ENCODE measurements at places on chromosomes 5 and 9.
A peak's percentile ranks its signal among the peaks of the same experiment; 100 is the strongest.

GRCh38 chr5:108212775-108213346 is 169.0 kb downstream of the FBXL17 start:
- no peak for DNase-seq

- no peak for DNase-seq
These were observed 363.0 kb downstream of the CDH10 start for GRCh38 chr5:24281818-24282217.

- no peak for DNase-seq
These were observed 72.7 kb downstream of the GHR start for GRCh38 chr5:42495914-42496313.

DNA sequence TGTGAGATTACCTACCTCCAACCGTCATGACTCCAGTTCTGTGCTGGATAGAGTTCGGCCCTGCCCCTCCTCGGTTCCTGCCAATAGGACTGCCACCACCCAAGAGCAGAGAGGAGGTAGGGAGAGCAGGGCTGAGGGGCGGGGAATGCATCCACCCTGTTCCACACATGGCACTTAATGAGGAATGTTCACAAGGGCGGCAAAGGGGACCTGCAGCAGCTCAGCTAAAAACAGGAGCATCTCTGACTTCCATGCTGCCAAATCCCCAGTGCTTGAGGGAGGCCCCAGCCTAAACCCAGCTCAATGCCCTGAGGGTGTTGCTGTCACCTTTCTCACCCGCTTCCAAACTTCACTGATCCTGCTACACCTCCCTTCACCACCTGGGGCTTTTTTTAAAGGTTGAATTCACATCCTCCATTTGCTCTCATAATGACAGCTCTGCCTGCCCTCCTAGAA is 7.8 kb upstream of the DELE1 start:
- no peak for DNase-seq

GRCh38 chr9:132669319-132669697 is 475 bp downstream of the DDX31 start:
- peak; percentile 7 for DNase-seq

GRCh38 chr5:169356811-169357210 is 55.9 kb upstream of the SLIT3 start:
- DNase-seq, result no peak

DNA sequence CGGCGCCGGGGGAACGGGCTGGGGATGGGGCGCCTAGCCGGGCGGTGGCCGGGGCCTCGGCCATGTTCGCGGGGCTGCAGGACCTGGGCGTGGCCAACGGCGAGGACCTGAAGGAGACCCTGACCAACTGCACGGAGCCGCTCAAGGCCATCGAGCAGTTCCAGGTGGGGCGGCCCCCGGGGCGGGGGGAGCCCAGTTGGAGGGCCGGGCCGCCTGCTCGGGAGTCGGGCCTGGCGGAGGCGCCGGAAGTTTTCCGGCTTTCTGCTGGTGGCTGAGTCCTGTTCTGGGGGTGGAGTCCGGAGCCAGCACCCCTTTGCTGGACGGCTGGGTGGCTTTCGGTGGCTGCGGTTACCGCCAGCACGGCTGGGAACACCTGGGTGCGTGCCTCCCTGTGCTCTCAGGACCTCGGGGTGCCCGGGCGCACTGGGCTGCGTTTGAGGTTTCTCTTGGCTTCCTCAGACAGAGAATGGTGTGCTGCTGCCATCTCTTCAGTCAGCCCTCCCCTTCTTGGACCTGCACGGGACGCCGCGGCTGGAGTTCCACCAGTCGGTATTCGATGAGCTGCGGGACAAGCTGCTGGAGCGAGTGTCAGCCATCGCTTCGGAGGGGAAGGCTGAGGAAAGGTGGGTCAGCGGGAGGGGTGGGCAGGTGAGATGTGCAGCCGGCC is 454 bp downstream of the NELFB start:
- DNase-seq, result no peak

DNA sequence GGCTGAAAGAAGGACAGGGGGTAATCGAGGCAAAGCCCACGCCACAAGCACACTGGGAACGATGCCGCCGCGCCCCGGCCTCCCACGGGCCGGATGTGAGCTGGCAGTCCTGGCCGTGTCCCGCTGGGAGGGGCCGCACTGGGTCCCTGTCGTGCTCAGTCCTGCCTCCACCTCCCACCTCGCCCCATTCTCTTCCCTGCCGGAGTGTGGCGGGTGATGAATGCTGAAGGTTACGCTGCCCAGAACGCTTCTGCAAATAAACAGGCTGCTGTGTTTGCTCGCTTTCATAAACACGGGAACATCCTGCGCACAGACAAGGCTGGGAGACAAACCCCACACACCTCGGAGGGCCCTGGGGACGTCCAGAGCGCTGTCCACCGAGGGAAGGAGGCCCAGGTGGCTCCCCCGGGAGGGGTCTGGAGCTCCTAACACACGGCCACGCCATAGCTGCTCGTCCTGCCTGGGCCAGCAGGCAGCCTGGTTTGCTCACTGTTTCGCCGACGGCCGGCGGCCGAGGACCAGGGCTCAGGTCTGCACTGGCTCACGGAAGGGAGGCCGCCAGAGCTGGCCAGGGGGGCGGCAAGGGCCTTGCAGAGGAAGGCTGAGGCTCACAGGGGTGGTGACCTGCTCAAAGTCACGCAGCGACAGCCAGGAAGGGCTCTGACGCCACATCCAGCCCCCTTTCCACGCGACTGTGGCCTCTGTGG is 2.3 kb downstream of the DNLZ start:
- no peak for DNase-seq

DNA sequence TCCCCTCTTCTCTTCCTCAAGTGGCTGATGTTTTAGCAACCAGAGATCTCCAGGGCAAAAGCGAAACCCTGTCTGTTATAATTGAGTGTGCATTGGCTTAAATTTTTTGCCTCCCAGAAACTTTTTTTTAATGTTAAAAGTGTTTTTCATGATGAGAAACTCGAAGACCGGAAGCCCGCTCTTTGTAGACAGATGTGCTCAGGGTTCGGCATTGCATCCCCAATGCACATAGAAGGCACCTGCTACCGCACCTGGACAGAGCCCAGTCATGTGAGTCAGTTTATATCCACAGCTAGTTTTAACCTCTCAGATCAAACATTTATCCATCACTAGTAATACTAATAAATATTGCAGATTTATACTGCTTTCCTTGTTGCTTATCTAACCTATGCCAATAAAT is 19.5 kb upstream of the NADK2 start:
- no peak for DNase-seq

- DNase-seq, result no peak
These were observed 86.9 kb downstream of the NUDT12 start for GRCh38 chr5:103475629-103476240.

GRCh38 chr9:130501639-130502038 is 56.9 kb downstream of the ASS1 start:
- no peak for DNase-seq

- DNase-seq, result no peak
These were observed 20.0 kb upstream of the RAB14 start for GRCh38 chr9:121221664-121222055.

- DNase-seq, result no peak
These were observed 228.2 kb upstream of the TYRP1 start for GRCh38 chr9:12464910-12465512.

- DNase-seq, result no peak
These were observed 516.5 kb downstream of the KIF4B start for GRCh38 chr5:155530046-155530445.

DNA sequence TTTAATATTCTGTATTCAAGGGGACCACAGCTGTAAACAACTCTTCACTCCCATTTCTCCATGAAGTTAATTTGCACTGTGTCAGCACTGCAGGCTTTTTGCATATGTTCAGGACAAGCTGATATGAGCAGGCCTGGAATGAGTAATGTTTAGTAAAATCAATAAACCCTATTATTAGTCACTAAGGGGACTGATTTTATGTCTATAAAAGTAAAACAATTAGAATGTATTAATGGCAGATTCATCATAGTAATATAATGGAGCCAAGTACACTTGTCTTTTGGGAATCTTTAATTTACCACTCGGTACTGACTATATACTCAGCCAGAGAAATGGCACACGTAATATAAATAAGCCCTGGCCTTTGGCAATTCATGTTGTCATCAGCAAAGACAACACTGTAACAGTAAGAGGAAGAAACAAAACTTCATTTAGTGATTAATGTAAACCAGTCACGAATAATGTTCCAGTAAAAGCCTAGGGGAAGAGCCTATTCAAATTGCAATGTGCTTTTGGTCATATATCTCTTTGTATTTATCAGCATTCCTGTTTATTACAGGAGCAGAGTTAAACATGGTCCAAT is 111.6 kb downstream of the ZNF608 start:
- DNase-seq, result no peak

GRCh38 chr9:92310562-92310961 is 14.6 kb downstream of the NOL8 start:
- no peak for DNase-seq

GRCh38 chr5:54017580-54017979 is 292.8 kb downstream of the ARL15 start:
- no peak for DNase-seq

DNA sequence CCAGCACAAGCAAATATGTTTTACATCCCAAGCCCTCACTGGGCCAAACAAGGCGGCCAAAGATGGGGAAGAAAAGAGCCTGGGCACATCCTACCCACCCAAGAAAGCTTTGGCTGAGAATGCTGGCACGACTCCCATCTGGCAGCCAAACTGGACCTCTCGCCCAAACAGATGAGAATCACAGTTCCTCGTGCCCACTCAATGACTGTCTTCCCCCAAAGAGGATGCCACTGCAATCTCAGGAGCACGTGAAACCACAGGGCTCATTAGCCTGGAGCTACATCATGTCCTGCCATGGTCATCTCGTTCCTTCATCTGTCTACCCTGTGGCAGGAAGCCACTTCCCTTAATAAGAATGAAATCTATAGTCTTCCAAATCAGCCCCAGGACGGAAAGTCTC is 536.8 kb downstream of the BNC2 start:
- no peak for DNase-seq

DNA sequence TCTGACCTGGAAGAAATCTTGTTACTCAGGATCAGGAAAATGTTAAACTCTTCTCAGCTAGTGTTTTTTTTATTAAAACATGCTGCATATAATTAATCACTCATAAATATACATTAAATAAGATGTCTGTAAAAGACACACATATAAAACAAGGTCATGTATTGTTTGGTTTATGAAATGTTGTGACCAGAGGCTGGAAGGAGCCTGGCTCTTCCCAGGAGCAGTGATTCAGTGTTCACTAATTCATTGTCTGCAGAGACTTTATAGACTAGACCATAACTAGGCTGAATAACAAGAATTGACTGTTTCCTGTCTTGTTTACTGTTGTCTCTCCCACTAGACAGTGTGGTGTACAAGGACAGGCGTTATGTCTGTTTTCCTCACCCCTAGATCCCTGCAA is 49.1 kb upstream of the ANKRD55 start:
- DNase-seq, result no peak

- no peak for DNase-seq
These were observed 15.0 kb upstream of the TEX48 start for GRCh38 chr9:114696814-114697544.

GRCh38 chr5:131783874-131784273 is 12.9 kb downstream of the FNIP1 start:
- DNase-seq, result no peak

DNA sequence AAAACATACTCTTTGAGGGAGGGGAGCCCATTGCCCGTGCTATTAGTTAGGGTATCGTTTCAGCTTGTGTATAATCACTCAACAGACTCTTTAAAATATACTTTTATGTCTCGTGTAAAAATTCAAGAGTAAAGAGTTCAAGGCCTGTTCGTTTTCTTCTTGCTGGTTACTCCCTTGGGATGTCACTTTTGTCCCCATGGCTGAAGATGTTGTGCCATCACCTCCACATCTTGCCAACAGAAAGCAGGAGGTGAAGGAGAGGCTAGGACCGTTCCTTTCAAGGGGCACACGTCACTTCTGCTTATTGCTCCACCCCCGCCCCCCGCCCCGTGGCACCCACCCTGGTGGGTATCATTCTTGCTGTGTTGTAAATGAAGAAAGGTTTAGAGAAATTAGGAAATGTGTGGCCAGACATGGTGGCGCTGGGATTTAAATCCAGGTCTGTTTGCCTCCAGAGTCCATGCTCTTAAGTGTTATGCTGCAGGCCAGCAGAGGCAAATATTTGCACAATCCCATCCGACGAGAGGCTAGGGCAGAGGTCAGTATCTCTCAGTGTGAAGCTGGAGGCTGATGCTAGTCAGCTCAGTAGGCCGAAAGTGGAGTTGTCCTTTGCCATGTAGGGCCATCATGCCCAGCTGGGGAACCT is 3.0 kb downstream of the MLANA start:
- DNase-seq, result no peak

GRCh38 chr9:137247135-137247915 is 3.8 kb upstream of the STPG3 start:
- DNase-seq, result no peak

DNA sequence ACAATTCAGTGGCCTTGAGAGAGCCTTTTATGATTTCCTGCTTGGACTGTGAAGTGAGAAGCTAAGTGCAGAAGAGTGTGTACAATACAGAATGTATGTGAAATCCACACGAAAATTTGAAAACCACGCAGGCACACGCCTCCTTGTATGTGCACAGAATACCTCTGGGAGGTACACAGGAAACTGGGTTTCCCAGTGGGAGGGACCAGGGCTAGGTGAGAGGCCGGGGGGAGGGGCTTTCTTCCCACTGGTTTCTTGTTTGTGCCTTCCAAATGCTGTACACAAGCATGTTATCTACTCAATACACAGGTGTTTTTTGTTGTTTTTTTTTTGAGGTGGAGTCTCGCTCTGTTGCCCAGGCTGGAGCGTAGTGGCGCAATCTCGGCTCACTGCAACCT is 16.1 kb downstream of the C9orf50 start:
- no peak for DNase-seq

DNA sequence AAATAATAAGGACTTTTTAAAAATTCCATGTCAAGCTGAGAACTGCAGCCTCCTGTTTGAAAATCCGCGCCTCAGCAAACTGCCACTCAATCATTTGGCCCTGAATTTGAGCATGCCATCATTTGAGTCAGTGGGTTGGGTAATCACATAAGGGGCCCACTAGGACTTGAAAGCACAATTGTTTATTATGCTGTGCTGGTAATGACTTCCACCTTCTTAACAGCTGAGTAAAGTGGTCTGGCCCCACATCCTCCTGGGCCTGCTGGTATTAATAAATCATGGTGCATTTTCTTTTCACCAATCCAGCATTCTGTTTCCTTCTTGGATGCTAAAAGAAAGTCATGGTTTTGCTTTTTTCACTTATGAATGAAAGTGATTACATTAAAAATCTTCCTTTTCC is 103.0 kb upstream of the CTSL start:
- no peak for DNase-seq

- DNase-seq, result peak; percentile 18
These were observed 62.9 kb downstream of the COL5A1 start for GRCh38 chr9:134704498-134704897.

DNA sequence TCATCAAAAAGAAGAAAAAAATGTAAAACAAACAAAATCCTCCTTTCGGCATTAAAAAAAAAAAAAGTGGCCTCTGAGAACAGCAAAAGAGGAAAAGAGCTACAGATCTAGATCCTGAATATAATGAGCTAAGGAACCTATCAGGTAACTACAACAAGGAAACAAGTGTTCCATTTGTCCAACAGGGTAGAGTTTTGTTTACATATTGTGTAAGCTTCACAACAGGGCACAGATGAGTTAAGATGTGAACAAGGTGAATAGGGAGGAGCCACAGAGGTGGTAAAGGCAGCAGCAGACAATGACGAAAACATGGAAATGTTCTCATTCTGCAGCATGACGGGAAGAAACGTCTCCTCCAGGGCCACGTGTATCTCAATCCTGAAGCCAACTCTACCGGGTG is 14.4 kb downstream of the ELP1 start:
- DNase-seq, result no peak

All from urinary bladder (tissue), 4 donors.